ENCODE measurements at places on chromosomes 5 and 9.
A peak's percentile ranks its signal among the peaks of the same experiment; 100 is the strongest.

DNA sequence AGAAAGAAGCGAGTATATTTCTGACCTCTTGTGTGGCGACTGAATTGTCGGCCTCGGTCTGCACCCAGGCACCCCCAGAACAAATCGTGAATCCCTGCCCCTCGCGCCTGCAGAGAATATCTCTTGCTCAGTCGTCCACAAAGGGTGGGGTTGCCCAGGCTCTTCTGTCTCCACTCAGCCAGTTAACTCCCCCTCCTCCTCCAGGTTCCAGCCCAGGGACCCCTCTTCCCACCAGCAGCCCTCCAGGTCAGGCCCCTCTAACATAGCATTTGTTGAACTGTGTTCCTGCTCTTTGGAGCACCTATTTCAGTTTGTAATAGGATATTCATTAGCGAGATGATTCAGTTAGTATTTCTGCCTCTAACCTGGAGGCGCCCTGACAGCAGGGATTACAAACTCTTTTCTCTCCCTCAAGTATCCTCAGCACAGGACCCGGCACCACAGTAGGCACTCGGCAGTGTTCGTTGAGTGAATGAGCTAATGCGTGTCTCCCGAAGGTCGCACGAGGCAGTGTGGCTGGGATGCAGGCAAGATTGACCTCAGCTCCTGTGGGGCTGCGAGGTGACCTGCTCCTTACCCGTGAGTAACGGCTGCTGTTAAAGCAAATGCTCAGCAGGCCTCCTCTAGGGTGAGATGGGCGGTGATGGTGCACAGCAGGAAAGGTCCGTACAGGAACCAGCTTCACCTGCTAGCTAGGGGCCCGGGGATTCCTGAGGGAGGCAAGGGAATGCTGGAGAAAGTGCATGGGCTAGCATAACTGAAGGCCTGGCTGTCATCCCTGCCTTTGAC, 25.8 kb downstream of the ZBTB34 start:
- no peak for DNase-seq

DNA sequence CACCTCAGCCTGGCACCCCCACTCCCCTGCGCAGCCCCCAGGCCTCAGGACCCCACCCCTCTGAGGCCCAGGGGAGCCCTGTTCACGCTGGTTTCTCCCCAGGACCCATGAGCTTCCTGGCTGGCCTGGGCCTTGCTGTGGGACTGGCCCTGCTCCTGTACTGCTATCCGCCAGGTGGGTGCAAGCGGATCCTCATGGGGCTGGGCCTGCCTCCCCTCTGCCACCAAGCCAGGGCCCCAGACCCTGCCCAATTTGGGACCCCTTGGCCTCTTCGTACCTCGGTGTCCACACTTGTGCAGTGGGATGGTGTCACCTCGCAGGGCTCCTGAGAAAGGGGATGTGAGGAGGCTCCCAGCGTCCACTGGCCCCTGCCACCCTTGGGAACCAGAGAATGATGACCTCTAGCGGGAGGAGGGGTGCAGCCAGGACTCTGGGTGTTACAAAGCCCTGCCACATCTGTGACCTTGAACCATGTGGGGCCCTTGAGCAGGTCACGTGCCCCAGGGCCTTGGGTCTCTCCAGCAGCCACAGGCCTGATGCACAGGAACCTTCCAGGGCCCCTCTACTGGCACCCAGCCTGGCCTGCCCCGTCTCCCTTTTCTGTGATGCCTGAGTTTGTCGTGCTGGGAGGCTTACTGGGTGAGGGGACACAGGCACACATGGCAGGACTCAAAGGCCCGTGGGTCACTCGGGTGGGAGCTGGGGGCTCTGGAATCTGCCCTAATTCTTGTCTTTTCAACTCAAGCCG, 16.3 kb downstream of the CARD19 start:
- DNase-seq: no peak

GRCh38 chr5:1200495-1201326, 684 bp upstream of the SLC6A19 start:
- DNase-seq: no peak

DNA sequence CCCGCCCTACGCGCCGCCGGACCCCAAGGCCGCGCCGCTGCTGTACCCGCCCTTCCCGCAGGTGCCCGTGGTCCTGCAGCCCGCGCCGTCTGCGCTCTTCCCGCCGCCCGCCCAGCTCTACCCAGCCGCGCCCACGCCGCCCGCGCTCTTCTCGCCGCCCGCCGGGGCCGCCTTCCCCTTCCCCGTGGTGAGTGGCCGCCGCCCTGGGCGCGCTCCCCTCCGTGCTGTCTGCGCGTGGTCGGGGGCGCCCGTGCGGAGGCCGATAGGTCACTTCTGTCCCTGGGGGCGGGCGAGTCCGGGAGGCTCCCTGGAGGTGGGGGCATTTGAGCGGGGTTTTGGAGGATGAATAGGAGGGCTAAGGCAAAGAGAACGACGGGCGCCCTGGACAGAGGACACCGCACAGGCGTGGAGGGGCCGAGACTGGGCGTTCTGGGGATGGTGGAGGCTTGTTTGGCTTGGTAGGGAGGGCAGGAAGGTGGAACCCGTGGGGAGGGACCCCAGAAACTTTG, 9.6 kb downstream of the PRRT1B start:
- DNase-seq: no peak

GRCh38 chr5:48192-48591, 43.8 kb upstream of the PLEKHG4B start:
- DNase-seq: no peak

GRCh38 chr5:154761046-154761736, 6.0 kb downstream of the LARP1 start:
- DNase-seq: no peak

DNA sequence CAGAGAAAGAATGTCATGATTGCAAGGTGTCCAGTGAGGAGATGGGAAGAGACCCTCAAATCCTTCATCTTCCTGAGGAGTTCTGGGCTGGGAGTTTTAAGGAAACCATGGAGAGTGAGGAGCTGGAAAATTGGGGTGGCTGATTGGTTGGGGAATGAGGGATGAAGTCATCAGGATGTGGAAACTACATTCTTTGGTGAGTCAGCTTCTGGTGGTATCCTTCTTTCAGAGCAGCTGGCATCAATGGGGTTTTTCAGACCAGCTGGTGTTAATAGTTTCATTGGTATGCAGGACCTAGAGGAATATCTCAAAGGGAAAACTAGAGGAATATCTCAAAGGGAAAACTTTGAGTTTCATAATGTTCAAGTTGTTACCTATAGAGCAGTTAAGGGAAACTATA, 45.2 kb downstream of the RNF180 start:
- DNase-seq: peak; percentile 94

DNA sequence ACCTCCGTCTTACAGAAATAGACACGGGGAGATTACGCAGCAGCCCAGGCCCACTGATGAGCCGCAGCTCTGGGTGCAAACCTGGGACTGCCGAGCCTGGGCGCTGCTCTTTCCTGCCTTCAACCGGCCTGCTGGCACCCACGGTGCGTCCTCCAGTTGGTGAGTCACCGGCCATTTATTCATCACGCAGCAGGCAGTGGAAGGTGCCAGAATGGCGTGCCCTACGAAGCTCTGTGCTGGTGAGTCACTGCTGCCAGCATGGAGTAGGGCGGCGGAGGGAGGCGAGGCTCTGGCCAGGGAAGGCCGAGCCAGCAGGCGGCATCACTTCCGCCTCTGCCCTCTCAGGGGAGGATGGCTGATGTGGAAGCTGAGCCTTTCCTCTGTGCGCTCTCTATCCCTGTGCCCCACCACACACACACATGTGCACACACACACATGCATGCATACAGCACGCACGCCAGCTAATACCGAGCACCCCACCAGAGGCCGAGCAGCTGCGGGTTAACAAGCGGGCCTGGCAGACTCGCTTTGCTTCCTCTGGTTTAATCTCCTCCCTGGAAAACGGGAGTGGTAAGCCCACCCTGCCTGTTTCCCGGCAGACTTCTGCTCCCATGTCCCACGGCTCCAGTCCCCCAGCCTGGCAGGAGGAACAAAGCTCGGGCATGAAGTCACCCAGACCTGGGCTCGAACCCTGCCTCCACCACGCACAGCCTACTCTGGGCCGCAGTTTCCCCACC, 39.2 kb downstream of the OLFM1 start:
- peak; percentile 17 for DNase-seq

DNA sequence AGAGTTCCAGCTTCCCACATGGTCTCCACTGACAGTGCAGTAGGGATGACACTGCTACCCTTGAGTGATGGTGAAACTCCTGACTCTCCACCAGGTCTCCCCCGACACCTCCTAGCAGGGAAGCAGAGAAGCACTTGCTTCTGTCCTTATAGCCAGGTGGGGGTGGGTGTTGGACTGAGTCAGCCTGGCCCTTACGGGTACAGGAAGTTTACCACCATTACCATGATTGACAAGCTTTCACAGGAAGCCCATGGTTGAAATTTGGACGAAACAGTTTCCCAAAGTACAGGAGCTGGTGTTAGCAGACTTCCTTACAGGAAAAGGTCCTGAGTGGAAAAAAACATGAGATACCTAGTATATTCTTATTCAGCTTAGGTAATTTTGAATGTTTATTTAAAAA, 3.1 kb upstream of the FBXL7 start:
- DNase-seq: no peak

DNA sequence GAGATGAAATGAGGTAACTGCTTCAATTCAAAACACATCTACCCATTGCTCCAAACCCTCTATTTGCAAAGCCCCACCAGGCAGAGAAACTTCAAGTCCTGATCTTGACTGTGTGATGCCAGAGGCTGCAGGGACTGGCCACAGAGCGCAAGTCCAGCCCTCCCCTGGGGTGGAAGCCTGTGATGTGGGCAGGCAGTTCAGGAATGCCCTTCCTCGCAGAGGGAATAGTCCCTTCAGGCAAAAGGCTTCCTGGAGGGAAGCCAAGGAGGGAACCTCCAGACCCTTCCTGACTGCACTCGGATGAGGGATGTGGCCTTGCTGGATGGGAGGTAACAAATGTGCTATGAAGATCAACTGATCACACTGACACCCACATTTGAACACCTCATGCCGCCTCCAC, 131.2 kb downstream of the SLIT3 start:
- no peak for DNase-seq

DNA sequence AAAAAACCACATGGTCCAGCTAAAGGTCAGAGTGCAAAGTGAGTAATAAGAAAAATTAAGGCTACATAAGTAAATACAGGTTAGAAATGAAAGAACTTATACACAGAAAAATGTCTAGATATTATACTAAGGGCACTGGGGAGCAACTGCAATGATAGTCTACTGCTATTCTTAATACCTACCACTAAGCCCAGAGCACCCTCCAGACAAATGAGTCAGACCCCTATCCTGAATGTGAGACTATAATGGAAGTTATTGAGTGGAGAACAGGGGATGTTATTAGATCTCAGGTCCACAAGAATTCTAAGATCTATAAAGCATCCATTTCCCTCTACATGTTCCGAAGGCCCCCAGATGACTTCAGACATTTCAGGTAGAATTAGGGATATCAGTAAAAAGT, 438.3 kb downstream of the PRELID2 start:
- DNase-seq: peak; percentile 2

DNA sequence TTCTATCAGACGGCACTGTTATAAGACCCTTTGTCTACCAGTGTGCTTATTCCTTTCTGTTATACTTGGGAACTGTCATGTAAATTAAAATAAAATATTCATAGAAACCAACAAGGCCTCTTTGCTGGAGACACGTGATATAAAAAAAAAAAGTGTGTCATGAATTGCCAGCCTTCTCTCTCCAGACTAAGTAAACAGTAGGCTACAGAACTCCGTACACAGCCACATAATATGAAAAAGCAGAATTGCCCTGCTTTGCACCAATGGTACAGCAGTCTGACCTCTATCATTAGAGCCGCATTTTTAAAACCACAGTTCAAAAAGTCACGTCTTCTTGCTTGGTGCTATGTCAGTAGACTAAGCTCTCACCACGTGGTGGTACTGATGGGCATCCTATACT, 231.3 kb downstream of the SEMA5A start:
- DNase-seq: no peak

DNA sequence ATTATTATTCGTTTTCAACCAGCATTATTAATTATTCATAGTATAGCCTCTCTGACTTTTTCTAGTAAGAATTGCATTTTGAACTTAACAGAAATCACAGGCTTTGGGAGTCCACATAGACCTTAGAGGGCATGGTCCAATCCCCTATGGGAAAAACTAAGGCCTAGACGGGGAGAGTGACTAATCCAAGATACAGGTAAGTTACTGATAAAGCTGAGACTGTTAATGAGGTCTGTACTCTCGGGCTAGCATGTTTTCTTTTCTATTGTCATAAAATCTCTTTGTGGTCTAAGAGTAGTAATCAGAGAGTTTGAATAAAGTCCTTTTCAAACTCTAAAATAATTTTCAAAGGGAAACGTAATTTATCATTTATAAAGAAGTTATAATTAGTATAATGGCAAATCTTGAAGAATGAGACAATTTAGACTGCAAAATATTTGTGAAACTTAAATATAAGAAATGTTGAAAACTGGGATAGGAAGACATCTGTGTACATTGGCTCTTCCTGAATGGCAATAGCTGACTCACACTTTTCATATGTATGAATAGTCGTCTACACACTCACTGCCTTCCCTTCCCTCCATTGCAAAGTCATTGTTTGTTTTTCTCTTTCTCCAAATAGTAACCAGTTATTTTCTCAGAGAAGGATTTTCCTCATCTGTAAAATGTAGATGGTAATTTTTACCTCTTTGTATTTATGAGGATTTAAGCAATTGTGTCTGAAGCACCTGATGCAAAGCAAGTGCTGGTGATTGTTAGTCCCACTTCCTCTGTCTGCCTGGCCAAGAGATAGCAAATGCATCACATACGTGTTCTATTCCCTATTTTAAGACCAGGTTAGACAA, 207.9 kb upstream of the CD180 start:
- peak; percentile 81 for DNase-seq

DNA sequence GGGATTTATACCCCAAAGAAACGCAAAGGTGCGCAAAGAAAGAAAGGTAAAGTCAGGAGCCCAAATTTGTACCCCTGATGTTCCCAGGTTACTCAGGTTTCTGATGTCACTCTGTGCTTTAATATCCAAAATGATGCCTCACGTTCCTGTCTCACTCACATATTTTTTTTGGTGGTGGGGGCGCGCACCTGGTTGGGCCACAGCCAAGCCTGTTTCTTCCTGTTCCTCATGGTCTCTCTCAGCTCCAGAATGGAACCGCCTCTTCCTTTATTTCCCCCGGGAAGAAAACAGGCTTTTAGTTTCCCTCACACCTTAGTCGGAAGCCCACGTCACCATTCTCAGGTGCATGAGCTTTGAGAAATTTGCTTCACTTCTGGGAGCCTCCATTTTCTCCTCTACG, 118.3 kb upstream of the BOD1 start:
- DNase-seq: no peak

GRCh38 chr9:110919609-110920008, 118.7 kb downstream of the LPAR1 start:
- peak; percentile 94 for DNase-seq

DNA sequence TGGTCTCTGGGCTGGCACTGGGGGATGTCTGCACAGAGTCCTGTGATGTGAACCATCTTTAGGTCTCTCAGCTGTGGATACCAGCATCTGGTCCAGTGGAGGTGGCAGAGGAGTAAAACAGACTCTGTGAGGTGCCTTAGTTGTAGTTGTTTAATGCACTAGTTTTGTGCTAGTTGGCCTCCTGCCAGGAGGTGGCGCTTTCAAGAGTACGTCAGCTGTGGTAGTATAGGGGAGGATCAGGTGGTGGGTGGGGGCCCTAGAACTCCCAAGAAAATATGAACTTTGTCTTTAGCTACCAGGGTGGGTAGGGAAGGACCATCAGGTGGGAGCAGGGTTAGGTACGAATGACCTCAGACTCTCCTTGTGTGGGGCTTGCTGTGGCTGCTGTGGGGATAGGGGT, 197.1 kb downstream of the TMC1 start:
- no peak for DNase-seq

- no peak for DNase-seq
Measured at GRCh38 chr9:107768224-107768623, 278.7 kb upstream of the KLF4 start.

- no peak for DNase-seq
Measured at GRCh38 chr5:108634617-108635288, 112.9 kb upstream of the FER start.

GRCh38 chr5:67166460-67167285, 29.9 kb downstream of the CD180 start:
- no peak for DNase-seq

All from foreskin fibroblast (primary cell).